ENCODE measurements at places on chromosomes 4 and X.

DNA sequence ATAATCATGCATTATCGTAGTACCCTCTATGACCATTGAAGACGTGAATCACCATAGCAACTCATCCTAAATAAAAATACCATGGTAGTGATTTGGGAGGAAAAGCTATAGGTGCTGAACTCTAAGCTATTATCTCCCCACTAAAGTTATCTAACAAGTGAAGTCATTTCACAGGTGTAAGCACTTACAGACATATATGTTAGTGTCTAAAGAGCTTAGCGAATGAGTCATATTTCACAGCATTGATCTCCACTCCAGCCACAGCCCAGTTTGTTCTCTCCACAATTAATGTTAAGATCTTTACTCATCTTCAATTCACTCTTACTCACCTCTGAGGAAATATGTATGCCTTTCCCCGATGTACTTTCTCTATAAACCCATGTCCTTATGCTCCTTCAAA lies 57.0 kb downstream of the DCAF8L1 start:
- DNase-seq: no peak

DNA sequence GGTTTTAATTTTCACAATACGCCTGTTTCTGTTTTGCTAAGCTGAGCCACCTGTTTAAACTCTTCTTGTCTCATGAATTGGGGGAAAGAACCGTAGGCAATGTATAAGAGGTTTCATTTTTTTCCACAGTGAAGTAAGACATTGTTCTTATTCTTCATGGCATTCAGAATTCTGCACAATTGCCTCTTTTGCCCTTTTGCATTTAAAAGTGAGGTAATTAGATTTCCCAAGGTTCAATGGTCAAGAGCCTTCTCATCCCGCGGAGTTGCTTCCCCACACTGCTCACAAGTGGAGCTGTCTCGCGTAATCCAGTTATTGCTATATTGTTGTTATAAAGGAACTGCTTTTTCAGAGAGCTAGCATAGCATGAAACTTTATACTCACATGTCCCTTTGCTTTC lies 90.9 kb upstream of the SPRY1 start:
- DNase-seq: no peak

DNA sequence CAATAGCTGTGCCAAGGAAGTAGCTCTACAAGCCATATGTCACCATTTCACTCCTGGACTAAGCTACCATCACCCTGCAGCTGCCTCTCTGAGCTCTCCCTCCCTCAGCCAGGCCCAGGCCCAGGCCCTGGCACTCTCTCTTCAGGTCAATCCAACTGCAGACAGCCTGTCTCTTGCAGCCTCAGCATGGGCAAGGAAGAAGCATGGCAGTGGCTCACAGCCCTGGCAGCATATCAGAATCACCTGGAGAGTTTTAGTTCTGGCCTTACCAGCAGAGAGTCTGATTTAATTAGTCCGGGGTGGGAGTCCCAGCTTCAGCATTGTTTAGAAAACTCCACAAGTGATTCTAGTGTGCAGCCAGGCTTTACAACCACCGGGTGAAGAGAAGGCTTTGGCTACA lies 31.5 kb downstream of the NALF2 start:
- DNase-seq: no peak

- no peak for DNase-seq
Observed at GRCh38 chrX:112786076-112786475, 54.6 kb downstream of the AMOT start.

DNA sequence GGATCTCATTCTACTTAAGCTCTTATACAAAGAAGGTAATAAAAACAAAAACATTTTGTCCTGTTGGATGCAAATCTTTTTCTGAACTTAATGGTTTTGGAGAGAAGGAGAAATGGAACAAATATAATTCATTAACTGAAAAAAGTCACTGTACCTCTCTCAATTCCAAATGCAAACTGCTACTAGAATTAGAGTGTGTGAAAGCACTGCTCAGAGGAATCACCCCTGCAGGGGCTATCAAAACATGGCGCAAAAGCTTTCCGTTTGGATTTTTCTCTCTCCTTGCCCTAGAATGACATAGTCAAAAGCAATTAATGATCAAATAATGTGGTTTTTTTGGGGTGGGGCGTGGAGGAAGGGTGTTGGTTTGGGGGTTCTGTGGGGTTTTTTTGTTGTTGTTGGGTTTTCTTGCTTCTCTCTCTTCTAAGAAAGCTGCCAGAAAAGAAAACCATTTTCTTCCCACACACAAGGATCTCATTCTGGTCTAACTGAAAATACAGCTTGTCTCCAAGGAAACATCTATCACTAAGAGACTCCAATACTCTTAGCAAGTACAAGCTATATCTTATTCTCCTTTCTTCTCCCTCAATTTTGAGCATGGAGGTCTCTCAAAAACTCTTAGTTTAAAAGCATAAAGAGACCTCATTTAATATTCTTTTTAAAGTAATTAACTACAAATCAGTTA lies 41.6 kb downstream of the USP46 start:
- no peak for DNase-seq

GRCh38 chr4:105093975-105094374 lies 52.7 kb upstream of the TET2 start:
- DNase-seq: no peak

DNA sequence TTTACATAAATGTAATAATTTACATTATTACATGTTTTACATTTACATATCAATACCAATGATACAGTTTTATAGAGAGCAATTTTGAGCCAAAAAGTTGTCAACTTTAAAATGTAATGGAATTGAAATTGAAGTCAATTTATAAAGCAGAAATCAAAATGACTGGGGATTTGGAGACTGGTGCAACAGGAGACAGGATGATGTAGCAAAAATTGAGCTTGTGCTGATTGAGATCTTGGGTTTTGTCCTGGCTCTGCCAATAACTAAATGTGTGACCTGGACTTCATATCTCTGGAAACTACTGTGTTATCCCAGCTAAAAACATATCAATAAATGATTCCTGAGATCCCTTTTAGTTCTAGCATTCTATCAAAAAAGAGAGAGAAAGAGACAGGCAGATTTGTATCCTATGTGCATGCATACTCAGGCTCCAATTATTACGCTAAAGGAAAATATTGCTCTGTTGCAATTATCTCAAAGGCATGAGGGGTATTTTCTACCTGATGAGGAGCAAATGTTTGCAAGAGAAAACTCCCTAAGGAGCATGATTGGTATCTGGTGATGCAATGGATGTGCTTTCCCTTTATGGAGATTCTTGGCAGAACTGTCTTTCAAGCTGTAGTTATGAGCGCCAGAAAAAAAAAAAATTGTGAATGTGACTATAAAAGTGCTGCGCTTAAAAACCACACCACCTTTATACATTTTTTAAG lies 14.7 kb downstream of the EXOC1L start:
- no peak for DNase-seq

DNA sequence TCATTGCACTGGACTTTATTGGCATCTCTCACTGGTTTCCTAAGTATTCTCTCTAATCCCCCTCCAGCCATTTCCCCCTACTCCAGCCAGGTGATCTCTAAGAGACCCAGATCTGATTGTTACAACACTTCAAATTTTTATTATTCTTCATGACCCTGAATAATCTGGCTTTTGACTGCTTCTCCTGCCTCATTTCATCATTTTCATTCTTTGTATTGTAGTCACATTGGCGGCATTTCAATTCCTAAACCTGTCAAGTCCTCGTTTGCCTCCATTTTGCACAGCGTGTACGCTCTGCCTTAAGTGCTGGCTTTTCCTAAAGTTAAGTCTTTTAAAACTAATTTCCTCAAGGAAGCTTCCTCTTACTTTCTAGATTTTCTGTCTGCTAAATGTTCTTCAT lies 31.6 kb downstream of the UBE2K start:
- DNase-seq: no peak

DNA sequence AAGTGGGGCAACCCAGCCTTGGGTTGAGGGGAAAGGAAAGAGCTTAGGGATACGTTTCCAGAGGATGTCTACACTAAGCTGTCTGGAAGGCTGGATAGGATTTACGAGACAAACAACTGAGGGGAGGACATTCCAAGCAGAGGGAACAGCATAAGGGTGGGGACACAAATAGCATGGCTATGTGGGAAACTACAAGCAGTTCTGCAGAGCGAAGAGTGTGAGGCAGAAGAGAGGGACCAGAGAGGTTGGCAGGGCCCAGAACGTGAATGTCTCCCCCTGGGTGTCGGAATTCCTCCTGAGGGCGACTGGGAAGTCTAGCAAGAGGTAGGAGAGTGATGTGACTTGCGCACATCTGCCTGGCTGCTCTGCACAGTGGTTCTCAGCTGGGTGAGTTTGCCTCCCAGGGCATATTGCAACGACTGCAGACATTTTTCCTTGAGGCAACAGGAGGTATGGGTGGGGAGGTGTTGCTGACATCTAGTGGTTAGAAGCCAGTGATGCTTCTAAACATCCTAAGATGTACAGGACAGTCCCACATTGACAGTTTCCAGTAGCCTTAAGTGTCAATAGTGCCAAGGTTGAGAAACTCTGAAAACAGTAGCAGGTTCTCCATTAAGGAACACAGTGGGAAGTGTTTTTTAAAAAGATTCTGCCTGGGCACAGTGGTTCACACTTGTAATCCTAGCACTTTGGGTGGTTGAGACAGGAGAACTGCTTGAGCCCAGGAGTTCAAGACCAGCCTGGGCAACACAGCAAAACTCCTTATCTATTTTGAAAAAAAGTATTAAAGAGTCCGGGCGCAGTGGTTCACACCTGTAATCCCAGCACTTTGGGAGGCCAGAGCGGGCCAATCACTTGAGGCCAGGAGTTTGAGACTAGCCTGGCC lies 9.2 kb downstream of the NDUFA1 start:
- DNase-seq: peak; percentile 42

- no peak for DNase-seq
Observed at GRCh38 chr4:47752214-47752613, 85.7 kb downstream of the CORIN start.

- DNase-seq: no peak
Observed at GRCh38 chr4:10161840-10162239, 45.2 kb upstream of the WDR1 start.

All from HuH-7.5 (cell line).